ENCODE measurements at places on chromosomes 13 and 19.

DNA sequence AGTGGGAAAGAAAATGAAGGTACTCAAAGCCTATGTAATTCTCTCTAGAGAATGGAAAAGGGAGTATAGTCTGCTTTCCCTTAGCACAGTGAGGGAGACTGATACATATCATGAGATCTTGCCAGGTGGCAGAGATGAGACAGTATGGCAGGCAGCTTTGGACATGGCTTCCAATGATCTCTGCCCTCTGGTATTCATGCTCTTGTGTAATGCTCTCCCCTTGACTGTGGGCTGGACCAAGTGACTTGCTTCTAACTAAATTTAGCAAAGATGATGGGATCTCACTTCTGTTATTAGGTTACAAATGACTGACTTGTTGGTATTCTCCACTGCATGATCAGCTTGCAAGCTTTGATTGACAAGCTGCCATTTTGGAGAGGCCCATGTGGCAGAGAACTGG lies 10.2 kb downstream of the ZNF132 start:
- DNase-seq: no peak

DNA sequence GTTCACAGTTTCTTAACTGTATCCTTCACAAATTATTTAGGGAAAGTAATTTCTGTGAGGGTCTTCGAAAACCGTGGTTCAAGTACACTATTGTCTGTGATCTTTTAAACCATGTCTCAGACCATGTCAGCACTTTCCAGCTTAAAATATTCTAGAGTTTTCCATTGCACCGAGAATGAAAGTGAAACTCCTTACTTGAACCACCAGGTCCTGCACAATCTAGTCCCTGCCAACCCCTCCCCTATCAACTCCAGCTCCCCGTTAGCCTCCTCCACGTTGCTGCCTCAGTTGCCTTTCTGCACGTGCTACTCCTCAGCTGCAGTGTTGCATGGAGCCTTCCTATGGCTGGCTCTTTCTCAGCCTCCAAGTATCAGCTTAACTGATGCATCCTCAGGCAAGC lies 7.2 kb upstream of the STARD13 start:
- no peak for DNase-seq

- peak; percentile 31 for DNase-seq
These were observed 2.5 kb downstream of the KLK10 start for GRCh38 chr19:51016798-51017683.

GRCh38 chr13:39967199-39967959 lies 311.9 kb downstream of the COG6 start:
- no peak for DNase-seq
